WTC11 (cell line): ENCODE measurements at places on chromosomes 11 and 22.
A peak's percentile ranks its signal among the peaks of the same experiment; 100 is the strongest.

GRCh38 chr11:63906585-63906984 lies 10.4 kb downstream of the RCOR2 start:
- DNase-seq = peak; percentile 62

- DNase-seq = no peak
Measured at GRCh38 chr11:46429717-46430116, 38.1 kb upstream of the CHRM4 start.

DNA sequence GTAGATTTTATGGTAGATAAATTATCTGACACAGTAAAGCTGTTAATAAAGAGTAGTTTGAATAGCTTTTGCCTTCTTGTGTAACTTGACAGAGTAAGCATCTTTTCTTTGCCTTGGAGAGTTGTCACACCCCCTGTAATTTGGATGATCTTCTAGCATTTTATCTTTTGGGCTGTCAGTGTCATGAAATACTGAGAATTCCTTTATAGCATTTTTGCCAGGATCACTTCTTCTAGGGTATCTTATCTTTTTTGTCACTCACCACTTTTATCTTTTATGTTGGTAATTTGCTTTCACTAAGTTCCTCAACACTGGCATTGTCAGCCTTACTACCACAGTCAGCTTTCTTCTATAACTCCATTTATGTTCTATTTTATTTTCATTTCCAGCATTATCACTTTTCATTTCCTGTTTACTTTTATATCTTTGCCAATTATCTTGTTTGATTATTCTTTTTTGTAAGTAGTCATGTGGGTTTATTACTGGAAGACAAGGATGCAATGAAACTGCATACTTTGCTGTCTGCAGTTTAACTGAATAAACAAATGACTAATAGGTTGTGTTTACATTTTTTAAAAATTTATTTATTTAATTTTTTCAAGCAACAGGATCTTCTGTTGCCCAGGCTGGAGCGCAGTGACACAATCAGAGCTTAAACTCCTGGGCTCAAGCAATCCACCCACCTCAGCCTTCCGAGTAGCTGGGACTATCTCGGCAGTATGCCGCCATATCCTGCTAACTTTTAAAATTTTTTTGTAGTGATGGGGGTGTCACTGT lies 28.1 kb upstream of the ACAT1 start:
- DNase-seq = no peak

DNA sequence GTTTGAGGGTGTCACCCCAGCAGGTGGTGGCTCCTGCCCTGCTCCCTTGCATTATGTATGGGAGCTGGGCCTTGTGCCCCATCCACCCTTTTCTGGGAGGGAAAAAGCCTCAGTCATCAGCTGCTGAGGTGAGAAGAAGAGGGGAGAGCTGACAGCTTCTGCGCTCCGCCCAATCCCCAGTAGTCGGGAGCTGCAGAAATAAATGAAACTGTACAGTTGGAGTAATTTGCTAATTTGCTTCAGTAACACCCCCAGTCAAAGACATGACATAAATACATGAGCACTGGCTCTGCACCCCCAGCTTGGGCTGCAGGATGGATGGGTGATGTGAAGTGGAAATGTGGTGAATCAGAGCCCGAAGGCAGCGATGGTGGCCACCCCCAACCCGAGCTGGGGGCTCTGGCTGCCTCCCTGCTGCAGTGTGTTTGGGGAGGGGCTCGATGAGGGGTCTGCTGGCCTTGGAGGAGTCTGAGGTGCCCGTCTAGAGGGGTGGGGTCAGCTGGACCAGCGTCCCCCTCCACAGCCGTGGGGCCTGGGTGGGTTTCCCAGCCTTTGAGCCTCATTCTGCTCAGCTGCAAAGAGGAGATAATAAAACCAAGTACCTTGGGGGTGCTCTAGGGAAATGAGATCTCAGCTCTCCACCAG lies 59.2 kb downstream of the MPPED1 start:
- no peak for DNase-seq

GRCh38 chr11:100562128-100562527 lies 125.0 kb upstream of the ARHGAP42 start:
- DNase-seq = no peak

GRCh38 chr11:83523676-83524075 lies 237.5 kb upstream of the CCDC90B start:
- DNase-seq = peak; percentile 18

- DNase-seq = no peak
Measured at GRCh38 chr11:121933694-121934093, 182.3 kb downstream of the BLID start.

DNA sequence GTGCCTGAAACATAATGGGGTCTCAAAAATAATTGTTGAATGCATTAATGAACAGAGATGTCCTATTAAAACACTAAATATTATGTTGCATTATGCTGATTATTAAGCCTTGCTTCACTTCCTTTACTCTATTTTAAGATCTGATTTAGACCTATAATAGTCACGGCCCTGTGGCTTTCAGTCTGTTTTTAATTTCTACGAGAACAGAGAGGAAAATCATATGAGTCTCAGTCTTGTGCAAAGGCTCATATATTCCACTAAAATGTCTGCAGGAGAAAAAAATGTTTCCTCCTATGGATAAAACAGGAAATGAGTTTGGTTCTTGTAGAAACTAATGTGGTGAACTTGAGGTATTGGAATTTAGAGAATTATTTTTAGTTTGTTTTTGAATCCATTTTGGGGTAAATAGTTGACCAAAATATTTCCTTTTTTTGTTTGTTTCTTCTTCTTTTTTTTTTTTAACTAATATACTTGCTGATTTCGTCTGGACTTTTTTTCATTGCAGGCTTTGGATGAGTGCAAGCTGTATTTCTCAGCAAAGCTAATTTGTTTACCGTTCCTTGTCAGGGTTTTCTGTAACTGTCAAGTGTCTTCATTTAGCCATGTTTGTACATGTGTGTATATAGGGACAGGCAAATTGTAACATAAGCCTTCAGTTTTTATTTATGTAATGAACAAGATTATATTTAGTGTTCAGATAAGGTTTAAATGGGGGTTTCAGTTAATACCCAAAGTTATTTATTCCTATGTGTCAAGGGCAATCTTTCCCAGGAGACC lies 139.1 kb upstream of the DDI1 start:
- no peak for DNase-seq

GRCh38 chr22:33492210-33492651 lies 428.0 kb downstream of the LARGE1 start:
- no peak for DNase-seq

DNA sequence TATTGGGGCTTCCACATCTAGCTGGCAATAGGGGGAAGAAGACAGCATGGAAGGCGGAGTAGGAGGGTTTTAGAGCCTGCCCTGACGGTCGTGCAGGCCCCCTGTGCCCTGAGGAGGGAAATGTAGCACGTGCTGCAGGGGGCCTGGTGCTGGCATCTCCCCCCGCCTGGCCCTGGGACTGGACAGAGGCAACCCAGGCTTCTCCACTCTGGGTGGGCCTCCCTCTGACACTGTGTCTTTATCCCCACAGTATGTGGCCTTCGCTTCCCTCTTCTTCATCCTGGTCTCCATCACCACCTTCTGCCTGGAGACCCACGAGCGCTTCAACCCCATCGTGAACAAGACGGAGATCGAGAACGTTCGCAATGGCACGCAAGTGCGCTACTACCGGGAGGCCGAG lies 36.8 kb downstream of the KCNC1 start:
- no peak for DNase-seq

- DNase-seq = no peak
Measured at GRCh38 chr22:50691521-50691920, 18.9 kb downstream of the SHANK3 start.

DNA sequence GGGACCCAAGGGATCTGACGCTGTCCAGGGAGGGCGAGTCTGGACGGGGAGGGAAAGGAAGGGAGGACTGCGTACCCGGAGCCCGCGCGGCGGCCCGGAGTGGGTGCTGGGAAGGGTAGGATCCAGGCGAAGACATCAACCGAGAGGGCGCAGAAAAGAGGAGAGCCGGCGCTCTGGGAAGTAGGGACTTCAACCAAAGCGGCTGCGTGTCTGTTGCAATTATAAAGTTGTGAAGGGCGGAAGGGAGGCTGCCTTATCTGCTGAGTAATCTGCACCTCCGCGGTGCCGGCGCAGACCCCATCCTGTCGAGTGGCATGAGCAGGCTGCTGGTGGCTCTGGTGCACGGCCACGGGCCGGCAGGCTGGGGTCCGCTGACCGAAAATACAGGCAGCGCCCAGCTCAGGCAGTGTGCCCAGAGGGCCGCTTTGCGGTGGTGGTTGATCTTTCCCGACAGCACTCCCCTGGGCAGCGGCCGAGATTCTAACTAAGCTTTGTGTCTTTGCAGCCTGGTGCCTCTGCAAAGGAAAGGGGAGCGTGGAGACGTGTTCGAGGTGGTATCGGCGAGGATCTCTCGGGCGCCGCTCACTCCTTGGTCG lies 978 bp downstream of the C11orf87 start:
- DNase-seq = peak; percentile 44

- peak; percentile 64 for DNase-seq
Measured at GRCh38 chr22:50218996-50219727, 18.4 kb downstream of the SELENOO start.

DNA sequence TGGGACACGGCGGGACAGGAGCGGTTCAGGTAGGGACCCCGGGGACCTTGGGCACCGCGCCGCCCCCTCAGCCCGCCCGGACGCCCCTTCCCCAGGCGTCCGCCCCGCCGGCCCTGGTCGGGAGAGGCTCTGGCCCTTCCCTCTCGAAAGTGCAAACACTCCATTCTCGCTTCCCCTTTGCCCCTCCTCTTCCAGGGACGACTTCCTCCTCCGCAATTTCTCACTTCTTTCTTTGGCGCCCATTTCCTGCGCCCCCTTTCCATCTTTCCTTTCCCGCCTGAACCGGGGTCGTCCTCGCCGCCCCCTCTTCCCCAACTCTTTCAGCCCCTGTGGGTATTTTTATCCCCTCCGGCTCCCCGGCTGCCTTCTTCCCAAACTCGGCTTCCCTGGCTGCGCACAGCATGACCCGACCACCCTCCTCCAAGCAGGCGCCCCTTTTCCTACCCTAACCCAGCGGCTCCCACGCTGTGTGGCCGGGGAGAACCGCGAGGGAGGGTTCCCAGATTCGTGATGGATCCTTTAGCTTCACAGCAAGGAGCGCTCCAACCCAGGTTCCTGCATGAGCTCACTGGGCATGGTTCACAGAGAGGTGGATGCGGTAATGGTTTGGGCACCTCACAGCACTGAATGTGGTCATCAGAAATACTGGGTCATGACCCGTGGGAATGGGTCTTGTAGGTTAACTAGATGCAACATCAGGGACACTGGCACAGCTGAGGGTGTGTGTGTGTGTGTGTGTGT lies 689 bp downstream of the RAB39A start:
- peak; percentile 18 for DNase-seq

GRCh38 chr11:6681949-6682348 lies 1.2 kb downstream of the MRPL17 start:
- DNase-seq = no peak

GRCh38 chr11:59776210-59777066 lies 21.3 kb downstream of the STX3 start:
- DNase-seq = no peak

DNA sequence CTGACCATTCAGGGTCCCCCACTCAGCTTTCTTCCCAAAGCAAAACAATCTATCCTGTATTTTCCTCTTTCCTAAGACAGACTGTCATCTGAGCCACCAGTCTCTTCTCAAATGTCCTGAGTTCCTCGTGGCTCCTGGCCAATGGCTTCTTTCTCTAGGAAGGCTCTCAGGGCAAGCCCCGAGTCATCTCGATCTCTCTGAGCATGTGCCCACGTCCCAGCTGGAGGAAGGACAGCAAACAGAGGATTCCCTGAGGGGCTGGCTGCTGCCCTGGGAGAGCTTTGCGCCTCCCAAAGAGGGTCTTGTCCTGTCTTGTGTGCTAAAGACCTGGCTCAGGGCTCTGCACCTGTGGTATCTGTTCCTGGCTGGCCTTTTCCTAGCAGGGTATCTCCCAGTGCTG lies 8.3 kb downstream of the SLC37A2 start:
- DNase-seq = no peak

GRCh38 chr11:46894506-46894905 lies 23.8 kb downstream of the LRP4 start:
- no peak for DNase-seq

DNA sequence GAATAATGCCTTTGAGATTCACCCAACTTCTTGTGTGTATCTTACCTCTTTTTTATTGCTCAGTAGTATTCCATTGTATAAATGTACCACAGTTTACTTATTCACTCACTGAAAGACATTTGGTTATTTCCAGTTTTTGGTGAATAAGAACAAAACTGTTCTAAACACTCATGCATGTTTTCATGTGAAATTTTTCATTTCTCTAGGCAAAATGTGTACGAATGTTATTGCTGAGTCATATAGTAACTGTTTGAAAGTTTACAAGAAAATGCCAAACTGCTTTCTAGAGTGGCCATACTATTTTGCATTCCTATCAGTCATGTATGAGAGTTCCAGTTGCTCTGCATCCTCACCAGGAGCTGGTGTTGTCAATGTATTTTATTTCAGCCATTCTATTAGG lies 8.8 kb upstream of the EMSY start:
- DNase-seq = no peak

DNA sequence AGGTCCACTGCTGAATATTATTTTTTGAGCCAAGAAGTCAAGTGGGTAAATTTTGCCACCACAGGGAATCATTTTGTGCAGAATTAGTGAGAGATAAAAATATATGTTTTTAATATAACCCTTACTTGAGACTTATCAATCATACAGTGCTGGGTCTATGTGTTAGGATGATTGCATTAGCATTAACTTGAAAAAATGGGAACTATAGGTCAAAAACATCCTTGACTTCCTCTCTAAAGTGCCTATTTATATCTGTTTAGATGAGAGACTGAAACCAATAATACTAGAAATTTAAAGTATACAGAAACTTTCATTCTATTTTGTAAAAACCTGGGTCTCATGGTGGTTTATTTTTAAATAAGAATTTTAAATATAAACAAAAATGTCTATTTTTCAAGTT lies 65.1 kb upstream of the CARD18 start:
- no peak for DNase-seq

GRCh38 chr11:65130631-65131416 lies 3.5 kb downstream of the SYVN1 start:
- no peak for DNase-seq

GRCh38 chr11:78050964-78051831 lies 12.5 kb upstream of the THRSP start:
- DNase-seq = peak; percentile 50

GRCh38 chr11:129267716-129268115 lies 75.6 kb upstream of the ARHGAP32 start:
- no peak for DNase-seq

- no peak for DNase-seq
Measured at GRCh38 chr11:122758974-122759373, 79.3 kb upstream of the CRTAM start.
